Stimulated activated CD8-positive, alpha-beta memory T cell treated with anti-CD3 and anti-CD28 coated beads, Interleukin-7, amount 100 ng/mL, for 1 hour (primary cell): ENCODE measurements at places on chromosomes 4 and X.

- no peak for DNase-seq
These were observed 179.0 kb downstream of the DHX15 start for GRCh38 chr4:24405341-24405740.

- no peak for DNase-seq
These were observed 670.3 kb downstream of the IL1RAPL1 start for GRCh38 chrX:29257521-29257920.

DNA sequence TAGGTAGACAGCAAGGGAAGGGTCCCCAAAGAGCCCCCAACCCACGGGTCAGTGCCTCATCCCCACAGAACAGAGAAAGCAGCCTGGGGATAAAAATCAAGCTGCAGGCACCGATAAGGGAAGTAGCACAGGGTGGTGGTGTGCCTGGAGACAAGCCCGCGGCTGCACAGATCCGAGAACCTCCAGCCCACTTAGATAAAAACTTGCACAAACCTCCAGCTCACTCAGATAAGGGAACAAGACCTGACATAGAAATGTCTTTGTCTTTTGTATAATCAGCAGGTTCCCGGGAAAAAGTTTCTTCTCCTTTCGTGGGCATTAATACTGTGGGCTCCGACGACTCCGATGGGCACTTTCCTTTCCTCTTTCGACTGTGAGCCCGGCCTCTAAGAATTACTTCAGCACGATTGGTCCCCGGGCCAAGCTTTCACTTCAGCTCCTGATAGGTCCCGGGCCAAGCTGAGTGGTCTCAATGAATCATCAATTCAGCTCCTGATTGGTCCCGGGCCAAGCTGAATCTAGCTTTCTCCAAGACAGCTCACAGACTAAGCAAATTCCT is 32.4 kb downstream of the PRDX4 start:
- no peak for DNase-seq

DNA sequence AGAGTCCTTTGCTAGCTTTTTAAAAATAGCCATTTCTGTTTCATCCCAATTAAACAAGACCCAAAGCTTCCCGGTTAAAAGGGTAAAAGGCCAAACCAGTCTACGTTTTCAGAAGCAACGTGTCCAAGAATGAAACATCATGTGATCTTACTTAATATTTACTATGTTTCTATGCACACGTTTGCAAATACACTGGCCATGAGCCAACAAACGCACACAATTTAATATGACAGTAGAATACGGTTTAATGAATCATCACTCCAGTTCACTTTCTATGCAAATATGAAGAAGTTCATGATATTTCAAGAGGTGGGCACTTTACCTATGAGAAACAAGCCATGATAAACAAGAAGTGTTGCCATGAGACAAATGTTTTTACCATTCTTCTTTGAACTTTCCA is 4.3 kb downstream of the NR0B1 start:
- DNase-seq: no peak

- DNase-seq: no peak
These were observed 101.3 kb upstream of the MAGEB16 start for GRCh38 chrX:35696760-35697234.

GRCh38 chrX:50643525-50644137 is 170.4 kb downstream of the SHROOM4 start:
- no peak for DNase-seq

DNA sequence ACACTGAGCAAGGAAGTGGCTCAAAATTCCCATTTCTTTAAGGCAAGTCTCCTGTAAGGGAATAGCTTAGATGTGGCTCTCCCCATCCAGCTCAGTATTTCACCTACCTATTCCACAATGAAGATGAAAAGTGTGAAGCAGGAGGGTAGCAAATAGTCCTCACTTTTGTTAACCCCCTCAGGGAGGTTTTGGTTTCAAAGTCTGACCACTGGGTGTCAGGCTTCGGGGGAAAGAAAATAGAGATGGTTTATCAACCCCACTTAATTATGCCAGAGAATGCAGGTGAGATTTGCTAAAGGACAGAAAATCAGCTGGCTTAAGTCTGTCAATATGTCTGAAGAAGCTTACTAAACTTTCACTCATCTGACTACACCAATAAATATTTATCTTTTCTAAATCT is 69.5 kb downstream of the DHX15 start:
- DNase-seq: no peak

DNA sequence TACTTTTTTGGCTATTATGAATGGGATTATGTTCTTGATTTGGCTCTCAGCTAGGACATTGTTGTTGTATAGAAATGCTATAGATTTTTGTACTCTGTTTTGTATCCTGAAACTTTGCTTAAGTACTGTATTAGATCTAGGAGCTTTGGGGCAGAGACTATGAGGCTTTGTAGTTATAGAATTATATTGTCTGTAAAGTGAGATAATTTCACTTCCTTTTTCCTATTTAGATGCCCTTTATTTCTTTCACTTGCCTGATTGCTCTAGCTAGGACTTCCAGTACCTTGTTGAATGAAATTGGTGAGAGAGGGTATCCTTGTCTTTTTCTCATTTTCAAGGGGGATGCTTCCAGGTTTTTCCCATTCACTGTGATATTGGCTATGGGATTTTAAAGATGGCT is 28.1 kb downstream of the ADAM29 start:
- no peak for DNase-seq

DNA sequence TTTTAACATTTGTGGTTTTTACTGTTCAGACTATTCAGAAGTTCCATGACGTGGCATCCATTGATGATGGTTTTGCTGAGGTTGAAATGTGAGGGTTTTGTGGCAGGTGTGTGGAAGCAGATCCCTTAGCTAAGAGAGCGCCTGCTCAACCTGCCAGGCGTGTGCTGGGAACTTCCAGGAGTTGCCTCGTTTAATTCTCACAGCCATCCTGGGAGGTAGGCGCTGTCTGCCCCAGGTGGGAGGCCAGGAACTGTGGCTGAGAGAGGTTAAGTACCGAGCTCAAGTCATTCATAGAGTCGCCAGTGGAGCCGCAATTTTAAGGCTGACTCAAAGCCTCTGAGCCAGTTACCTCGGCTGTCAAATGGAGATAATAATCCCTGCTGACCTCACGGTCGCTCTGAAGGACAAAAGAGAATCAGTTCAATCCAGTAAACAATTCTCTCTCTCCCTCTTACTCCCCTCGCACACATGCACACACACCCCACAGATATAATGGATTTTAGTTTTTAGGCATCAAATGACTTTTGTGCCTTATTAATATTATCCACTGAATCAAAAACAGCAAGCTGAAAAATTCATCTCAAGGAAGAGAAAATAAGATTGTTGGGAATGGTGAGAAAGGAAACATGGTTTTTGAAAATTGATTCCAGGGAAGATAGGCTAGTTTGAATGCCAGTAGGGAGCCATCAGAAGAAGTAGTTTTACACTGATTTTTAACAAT is 171.3 kb downstream of the PTTG2 start:
- peak; percentile 35 for DNase-seq

DNA sequence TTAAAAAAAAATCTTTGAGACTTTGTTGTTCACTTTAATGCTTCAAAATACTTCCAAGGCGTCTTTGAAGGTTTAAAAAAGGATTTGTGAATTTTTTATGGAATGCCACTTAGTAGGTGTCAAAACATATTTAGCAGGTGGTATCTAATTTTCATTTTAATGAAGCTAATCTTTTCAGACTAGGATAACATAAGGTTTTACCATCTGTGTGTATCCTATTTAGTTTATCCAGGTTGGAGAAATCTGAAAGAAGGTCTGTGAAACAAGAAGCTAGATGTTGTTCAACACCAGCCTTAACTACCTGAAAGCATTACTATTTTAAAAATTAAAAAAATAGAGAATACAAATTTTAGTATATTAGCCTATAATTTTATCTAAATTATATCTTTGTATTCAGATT is 193.4 kb downstream of the GRID2 start:
- DNase-seq: no peak

DNA sequence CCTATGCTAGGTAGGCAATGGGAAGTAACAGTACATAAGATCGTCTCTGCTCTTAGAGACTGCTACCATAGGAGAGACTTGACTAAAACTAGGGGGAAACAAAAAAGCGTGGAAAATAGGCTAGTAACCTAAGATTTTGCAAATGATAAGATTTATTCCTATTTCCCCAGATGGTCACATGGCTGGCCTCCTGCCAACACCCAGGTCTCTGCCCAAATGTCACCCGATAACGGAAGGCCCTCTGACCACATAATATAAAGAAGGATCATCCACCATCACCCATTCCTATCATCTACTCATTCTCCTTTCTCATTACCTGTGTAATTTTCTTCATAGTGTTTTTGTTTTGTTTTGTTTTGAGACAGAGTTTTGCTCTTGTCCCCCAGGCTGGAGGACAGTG is 4.7 kb downstream of the LAMP2 start:
- no peak for DNase-seq

- DNase-seq: no peak
These were observed 742 bp upstream of the TAF1 start for GRCh38 chrX:71365356-71365874.

- no peak for DNase-seq
These were observed 55.5 kb downstream of the SPANXN4 start for GRCh38 chrX:143081231-143081630.

- DNase-seq: no peak
These were observed 689.0 kb downstream of the GRID2 start for GRCh38 chr4:92992758-92993157.

DNA sequence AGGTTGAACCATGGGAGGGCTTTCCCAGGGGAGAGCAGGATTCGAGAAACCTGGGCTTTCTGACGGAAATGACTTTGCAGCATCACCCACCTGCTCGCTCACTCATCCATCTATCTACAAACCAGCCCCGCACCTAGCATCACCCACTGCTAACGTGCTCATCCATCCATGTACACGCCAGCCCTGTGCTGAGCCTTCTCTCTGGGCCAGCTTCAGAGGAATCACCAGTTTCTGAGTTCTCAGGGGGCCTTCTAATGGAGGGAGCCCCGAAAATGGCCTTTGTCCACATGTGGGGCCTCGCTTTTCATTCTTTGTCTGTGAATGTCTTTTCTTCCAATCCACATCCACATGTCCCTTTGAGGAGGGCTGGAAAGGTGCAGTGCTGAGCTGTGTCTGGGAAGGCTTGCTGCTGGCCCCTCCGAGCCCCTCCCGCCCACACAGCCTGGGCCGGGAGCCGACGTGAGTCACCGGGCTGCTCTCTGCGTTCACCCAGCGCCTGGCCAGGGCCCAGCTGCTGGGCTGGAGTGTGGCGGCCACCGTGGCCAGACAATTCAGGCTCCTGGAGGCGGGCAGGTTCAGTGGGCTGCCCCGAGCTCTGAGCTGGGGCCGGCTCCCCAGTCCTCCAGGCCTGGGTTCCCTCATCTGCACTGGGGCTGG is 14.7 kb downstream of the SORCS2 start:
- no peak for DNase-seq

DNA sequence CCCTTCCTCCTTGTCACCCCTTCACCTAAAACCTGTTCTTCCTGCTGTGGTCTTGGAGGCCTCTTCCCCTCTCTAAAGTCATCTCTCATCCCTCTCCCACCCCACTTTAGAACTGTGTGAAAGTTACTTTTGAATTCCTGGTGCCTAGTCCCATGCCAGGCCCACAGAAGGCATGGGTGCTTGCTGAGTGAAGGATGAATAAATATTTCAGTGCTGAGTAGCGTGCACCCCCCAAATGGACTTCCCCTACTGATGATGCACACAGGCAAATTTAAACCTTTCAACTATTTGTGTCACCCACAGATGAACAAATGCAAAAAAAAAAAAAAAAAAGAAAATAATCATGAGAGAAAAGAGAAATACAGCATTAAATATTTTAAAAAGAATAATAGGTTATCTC is 19.8 kb downstream of the PSMD10 start:
- DNase-seq: no peak

GRCh38 chr4:182560358-182560757 is 317.2 kb downstream of the TENM3 start:
- no peak for DNase-seq

- DNase-seq: no peak
These were observed 72.7 kb downstream of the SPRY1 start for GRCh38 chr4:123469245-123469644.

GRCh38 chr4:41146716-41147506 is 67.4 kb downstream of the APBB2 start:
- DNase-seq: no peak

GRCh38 chr4:16196482-16197393 is 29.5 kb downstream of the TAPT1 start:
- DNase-seq: no peak

DNA sequence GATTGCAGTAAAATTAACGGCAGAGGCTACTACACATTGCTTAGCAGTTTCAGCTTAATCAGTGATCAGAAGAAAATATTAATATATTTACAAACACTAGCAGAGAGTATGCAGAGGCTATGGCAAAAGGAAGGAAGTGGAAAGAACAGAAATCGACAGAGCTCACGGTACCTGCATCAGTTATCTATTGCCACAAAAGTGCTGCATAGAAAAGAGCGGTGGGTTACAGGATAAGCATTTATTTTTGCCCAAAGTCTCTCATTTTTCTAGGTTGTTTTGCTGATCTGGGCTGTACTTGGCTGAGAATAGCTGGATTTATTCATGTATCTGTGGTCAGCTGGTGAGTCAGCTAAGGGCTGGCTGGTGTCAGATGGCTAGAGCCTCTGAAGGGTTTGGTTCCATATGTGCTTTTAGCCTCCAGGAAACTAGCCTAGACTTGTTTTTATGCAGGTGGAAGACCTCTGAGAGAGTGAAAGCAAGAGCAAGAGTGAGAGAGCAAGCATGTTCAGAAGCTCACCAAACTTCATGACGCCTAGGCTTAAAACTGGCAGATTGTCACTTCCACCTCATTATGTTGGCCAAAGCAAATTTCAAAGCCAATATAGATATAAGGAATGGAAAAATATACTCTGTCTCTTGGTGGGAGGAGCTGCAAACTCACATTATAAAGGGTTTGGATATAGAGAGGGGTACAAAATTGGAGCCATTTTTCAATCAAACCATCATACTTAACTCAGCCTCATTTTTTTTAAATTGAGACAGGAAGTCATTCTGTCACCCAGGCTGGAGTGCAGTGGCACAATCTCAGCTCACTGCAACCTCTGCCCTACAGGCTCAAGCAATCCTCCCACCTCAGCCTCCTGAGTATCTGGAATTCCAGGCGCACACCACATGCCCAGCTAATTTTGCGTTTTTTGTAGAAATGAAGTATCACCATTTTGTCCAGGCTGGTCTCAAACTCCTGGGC is 153.2 kb upstream of the RPL34 start:
- DNase-seq: no peak

GRCh38 chr4:90415116-90415515 is 287.9 kb downstream of the CCSER1 start:
- DNase-seq: no peak

DNA sequence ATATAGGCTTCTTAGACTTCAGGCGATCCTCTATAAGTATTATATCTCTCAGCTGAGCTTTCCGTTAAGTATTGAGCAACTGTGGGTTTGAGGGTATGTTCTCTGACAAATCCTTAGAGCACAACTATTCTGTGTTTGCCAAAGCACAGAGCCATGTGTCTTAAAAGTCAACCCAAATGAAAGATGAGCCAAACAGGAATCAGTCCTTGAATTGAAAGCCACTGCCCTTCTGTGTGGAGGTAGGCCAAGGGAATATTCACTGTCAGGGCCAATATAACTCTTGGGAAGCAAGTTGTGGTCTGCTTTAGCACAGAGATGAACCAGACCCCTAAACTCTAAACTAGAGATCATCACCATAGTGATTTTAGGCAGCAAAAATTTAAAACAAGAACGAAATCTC is 164.0 kb downstream of the STAG2 start:
- no peak for DNase-seq

GRCh38 chr4:95129821-95130311 is 372.1 kb downstream of the BMPR1B start:
- DNase-seq: no peak
